ENCODE measurements at places on chromosomes 6 and 20.

DNA sequence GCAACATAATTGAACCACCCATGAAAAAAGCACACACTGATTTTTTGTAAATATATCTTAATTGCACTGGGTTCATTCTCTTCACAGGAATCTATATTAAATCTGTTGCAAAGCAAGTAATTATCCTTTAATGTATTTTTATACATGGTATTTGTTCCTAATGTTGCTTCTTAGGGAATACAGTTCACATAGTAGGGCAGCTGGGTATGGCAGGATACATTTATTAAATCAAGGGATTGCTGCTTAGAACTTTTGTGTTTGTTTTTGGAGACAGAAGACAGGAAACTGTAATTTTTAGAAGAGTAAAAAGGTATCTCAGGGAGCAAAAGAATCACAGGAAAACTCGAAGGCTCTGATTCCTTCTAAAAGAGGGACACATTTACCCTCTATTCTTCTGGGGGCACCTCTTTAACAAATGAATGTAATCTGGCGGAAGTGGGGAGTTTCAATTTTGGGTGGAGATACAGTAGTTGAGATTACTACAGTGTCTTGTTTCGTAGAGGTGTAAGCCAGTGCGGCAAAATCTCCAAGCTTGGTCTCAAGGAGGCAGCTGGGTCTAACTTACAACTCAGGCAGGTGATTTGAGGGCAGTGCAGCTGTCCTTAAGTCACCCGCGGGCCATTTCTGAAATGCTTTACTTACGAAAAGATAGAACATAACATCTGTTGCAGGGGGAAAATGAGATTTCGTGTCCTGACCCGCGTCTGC, 812 bp upstream of the SMIM13 start:
- DNase-seq = no peak

DNA sequence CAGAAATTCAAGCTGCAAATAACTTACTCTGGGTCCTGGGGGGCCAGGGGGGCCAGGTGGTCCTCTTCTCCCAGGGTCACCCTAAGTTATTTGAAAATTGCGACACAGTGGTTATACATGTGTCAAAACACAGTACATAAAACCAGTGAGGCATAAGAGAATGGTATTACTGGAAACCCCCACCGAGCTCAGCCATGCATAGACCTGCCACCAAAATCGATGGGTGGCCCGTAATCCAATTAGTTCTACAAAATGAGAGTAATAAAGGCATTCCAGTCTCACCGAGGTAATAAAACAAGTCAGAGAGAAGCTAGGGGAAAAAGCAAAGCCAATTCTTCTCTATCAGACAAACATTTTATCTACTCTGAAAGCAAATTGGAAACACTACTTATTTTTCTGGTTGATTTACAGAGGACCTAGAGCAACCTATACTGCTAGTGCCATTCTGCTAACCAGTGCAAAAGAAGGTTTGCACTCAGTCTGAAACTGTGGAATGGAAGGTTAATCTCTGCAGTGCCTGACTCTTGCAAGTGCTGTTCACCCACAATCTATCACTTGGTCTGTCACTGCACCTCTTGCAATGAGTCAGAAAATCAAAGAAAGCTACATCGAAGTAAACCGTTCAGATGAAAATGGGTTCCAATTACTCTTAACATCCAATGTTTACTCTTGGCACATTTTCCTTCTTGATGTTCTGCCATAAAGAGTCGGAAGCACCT, 32.4 kb downstream of the COL9A1 start:
- DNase-seq = no peak

GRCh38 chr20:34525709-34526416, 9.6 kb downstream of the DYNLRB1 start:
- no peak for DNase-seq

DNA sequence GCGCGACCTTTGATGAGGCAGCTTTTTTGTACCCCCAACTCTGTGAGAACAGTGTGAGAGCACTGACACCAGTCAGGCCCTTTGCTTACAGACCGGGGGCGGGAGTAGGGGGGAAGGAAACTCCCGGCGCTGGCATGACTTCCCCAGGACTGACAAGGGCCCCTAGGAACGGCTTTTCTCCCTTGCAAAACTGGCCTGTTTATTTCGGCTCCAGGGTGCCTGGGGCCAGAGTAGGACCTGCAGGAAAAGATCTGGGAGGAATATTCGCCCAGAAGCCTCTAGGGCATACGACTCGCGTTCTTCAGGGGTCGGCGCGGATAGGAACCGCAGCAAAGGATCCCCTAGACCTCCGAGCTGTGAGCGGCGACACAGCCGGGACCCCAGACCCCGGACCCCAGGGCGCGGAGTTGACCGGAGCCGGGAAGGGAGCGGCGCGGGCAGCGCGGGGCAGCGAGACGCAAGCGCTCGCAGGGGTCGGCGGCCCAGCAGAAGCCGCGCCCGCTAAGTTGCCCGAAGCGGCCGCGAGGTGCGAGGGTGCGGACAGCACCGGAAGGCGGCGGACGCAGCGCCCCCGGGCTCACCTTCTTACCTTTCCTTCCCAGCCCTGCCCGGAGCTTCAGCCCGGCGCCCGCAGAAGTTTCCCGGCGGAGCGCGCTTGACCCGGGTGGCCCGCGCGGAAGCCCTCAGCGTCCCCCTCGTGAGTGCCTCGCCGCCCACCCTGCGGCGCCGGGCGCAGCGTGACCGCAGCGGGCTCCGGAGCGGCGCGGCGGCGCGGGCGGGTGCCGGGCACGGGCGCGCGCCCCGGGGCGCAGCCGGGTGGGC, at the start of gene POPDC3:
TSS of gene POPDC3 (minus strand) at position 771 of the 822 bp plus-strand sequence. CDS start 18,105 bp downstream, outside the sequence.
- DNase-seq = no peak

DNA sequence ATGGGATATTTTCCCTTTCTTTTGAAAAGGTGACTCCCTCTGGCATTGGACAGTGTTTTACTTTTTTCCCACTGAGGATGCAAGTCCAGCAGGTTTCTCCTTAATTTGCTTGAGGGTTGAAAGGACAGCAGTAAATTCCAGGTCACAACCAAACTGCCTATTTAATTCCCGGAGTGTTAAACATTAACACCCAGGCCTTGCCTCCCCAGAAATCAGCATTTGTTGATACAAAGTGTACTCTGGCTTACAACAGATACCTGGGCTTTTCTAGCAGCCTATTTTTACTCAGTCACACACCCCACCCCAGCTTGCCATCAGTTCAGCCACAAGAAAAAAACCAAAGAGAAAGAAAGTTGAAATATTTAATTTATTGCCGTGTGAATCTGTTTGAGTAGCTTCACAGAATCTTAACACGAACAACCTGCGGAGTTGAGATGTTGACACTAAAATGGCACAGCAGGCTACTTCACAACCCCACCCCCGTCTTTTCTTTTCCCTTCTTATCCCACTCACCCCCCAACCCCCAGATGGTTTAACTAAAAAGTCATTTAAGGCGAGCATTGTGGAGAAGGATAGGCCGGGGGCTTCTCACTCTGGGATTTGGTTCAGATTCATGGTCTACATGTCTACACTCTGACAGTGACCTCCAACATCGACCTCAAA, 45.7 kb downstream of the MYLIP start:
- no peak for DNase-seq

DNA sequence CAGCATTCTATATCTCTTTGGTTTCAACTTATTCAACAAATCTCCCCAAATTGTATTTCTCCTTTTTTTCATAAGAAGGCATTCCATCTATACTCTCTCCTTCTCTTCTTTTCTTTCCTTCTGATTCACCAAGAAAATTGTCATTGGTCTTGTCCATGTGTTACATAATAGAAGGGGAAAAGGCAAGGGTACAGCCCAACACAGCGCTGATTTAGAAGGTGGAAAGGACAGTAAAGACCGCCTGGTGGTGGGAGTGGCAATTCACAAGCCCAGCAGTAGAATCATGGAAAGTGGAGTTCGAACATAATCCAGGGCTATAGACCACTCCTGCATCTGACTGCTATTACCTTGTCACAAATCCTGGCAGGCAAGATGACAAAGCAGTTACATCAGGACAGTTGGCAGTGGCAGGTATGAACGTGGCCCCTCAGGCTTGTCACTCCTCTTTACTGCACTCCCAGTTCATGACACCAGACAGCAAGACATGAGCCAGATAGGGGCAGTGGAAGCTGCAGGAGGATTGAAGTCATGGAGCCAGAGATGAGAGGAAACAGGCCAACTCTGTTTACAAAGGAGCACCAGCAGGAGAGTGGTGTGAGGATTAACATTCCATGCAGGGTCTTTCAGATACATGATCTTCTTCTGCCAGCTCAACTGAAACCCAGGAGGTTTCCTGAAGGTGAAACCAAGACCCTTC, 2.1 kb upstream of the TNFAIP3 start:
- no peak for DNase-seq

- no peak for DNase-seq
These were observed 348.3 kb upstream of the ZFP64 start for GRCh38 chr20:52539891-52540290.

DNA sequence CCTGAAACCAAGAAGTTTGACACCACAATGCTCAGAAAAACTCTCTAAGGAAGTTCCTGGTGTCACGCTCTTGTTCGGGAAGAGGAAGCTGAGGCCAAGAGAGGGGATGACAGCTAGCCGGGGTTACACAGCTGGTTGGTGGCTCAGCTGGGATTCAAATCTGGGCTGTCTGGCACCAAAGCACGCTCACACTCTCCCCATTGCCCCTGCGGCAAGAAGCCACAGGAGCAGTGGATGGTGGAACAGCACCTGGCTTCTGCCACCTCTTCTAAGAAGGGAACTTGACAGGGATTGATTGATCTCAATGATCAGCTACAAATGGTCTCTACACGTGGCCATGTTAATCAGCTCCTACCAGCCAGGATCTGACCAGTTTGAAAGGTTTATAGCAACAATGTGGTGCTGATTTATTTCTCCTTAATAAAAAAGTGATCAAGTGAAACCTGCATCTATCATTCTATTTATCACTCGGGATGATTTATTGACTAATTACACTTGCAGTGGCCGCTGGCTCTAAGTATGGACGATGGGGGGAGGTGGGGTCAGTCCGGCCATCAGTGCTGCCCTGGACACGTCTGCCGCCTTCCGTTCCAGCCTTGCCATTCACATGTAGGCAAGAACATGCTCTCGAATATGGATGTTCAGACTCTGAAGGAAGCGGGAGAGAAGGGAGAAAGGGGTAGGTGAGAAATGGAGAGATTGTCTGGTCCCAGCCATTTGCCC, 71.9 kb upstream of the TOP1 start:
- DNase-seq = no peak

- DNase-seq = peak; percentile 15
These were observed 595 bp downstream of the FBXO5 start for GRCh38 chr6:152981989-152982903.

DNA sequence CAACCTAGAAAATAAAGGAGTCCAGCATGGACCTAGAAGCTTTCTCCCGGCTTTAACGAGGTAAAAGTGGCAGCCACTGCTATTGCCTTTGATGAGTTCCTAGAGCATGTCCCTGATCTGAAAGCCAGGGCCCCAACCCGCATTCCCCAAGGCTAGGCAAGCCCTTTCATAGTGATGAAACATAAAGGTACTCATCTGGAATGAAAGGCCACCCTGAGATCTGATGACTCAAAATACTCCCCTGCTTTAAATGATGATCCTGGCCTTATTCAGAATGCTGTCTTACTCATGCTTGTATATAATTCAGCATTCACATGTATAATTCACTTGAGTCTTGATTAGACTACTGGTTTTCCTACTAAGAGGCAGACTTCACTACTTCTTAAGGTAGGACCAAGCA, 21.3 kb downstream of the TTPAL start:
- peak; percentile 44 for DNase-seq

DNA sequence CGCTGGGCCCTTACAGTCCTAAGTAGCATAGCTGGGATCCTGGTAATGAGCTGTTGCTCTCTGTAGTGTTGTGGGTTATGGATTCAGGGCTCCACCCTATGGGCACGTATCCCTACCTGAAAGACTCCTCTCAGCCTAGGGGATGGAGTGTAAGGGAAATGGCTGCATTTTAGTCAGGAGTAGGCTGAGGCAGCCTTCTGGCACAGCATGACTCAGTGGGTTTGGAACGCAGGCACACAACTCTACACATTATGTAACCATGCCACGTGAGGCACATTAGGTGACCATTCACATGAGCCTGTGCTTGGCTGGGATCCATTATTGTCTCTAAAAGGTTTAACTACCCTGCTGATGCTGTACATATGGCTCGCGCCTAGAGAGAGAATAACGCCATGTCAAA, 27.8 kb downstream of the HDDC2 start:
- no peak for DNase-seq

DNA sequence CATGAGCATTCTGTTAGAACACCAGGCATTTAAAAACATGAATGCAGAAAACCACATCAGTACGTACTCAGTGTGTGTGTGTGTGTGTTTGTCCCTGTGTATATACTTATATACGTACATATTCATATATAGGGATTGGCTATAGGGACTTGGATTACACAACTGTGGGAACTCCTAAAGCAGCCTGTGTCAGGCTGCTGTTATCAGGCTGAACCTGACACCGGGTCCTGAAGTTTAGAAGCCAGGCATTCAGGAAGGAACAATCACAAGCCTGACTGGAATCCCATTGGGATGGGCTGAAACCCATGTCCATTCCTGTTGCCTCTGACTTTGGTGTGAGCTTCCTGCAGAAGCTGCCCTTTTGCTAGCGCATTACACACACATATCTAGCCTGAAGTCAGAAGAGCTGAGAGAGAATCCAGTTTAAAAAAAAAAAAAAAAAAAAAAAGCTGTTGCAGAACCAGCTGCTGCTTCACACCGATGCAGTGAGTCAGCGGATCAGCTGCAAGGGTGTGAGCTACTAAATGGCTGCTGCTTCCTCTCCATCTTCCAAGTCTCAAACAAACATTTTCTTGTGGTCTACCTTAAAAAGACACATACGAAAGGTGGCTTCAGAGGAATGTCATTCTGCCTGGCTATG, 348.1 kb downstream of the THBS2 start:
- DNase-seq = no peak

- DNase-seq = no peak
These were observed 36.9 kb downstream of the ARHGAP18 start for GRCh38 chr6:129672881-129673631.

DNA sequence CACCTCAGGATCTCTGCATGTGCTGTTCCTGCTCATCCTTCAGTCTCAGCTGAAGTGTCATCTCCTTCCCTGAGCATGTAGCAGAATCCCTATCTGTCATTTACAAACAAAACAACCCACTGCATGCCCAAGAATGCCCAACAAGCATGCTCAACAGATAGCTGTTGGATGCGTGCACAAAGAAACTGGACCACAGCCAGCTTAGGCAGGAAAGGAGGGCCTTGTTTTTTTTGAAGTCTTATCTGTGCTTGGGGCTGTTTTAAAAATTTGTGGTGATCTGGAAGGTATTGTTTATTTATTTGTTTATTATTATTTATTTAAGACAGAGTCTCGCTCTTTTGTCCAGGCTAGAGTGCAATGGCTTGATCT, 18.5 kb upstream of the SLC16A10 start:
- DNase-seq = no peak

Data from stimulated activated CD4-positive, alpha-beta T cell treated with anti-CD3 and anti-CD28 coated beads, Interleukin-12 subunit alpha, Interleukin-12 subunit beta, amount 100 ng/mL, for 48 hours (primary cell).